Neural progenitor cell (in vitro differentiated cells): ENCODE measurements at places on chromosomes 11 and 22. TPM values are rescaled to one million over a fixed set of nuclear protein-coding genes. Genes with fewer than 3 reads are reported as not detected.
A peak's percentile ranks its signal among the peaks of the same experiment; 100 is the strongest.

DNA sequence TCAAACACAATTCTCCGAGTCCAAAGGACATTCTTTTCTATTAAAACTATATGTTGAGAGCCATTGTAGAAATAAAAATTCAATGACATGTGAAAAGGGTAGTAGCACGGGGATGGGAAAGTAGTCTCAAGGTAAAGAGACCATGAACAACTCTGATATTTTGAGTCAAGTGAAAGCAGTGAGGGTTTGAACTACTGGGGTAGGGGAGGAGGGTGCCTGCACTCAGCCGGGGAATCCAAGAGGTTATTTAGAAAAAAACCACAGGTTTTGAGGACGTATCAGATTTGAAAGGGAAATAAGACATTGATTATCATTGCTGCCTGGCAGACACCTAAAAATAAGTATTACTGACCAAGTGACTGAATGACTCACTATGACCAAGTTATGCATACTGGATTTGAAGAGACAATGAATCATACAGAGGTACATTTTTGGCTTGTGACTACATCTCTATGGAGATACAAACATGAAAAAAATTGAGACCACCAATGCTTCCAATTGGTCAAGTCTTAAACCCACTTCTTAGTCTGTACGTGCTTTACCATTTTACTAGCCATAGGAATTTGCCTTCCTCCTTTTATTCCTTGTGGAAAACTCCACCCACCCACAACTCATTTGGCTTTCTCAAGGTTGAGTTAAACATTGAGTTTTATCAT, 2.2 kb upstream of the OR52H1 start:
- no peaks in the 10 kb centered on the region for H3K27me3 ChIP-seq
- no peaks in the 10 kb centered on the region for H3K4me1 ChIP-seq
- no peak overlapping the region for H3K4me3 ChIP-seq
- H3K36me3 ChIP-seq, result no peaks in the 10 kb centered on the region
- no peak for DNase-seq

DNA sequence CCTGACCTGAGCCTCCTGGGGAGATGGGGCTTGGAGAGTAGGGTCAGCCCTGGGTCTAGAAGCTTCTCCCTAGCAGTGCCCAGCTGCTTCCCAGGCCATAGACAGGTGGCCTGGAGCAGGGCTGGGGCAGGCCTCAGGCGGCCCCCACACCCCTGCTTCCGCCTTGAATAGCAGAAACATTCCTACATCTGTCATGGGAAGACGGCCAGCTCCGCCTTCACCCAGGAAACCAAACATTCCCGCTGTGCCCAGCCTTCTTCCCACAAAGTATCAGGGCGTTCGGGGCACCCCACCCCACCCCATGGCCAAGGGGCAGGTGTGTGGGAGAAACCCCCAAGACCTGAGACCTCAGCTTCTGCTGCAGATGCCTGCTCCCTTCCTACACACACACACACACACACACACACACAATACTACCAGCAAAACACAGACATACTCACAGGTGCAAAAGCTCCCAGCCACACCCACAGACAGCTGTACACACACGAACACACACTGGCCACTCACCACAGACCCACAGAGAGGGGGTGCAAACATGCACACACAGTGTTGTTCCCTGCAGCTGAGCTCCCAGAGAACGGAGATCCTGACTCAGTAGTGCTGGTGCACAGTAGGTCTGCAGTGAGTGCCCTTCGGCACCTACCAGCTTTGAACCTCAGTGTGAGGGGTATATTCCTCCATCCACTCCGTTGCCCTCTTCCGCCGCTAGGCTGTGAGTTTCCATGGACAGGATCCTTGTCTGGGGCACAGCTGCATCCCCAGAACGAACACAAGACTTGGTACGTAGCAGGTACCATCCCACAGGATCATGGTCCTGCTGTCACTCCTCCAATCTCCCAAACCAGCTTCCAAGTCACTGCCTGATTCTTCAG, 37.4 kb downstream of the PDGFB start:
- no peak overlapping the region for H3K4me3 ChIP-seq
- H3K36me3 ChIP-seq, result no peaks in the 10 kb centered on the region
- H3K4me1 ChIP-seq, result no peaks in the 10 kb centered on the region
- no peak for DNase-seq
- H3K27ac ChIP-seq, result no peak overlapping the region

DNA sequence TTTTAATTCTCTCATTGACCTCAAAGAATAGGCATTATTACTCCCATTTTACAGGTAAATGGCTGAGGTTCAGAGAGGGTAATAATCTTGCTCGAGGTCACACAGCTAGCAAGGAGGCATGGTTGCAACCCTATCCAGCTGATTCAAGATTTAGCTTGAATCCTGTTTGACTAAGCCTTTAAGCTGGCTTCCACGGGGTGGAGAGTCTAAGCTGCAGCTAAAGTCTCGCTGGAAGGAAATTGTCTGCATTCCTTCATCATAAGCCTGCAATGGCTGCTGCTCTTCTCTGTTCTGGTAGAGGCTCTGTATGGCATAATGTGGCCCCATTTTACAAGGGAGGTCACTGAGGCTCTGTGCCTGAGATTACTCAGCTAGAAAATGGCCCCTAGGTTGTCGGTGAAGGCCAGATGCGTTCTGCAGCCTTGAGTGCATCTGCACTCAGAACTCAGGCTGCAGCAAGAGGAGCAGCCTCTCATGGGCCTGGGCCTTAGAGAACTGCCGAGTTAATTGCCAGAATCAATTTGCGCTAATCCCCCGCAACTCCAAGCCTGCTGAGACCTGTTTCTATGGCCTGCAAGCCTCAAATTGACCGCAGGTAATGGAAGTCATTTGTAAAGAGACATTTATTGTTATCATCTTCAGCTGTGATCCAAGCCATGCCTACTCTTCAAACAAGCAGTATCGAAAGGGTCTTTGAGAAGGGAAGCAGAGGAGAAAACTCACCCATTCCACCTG, 44.1 kb upstream of the SEZ6L start:
- H3K4me1 ChIP-seq, result peaks cover 34% of the 10 kb centered on the region
- H3K27ac ChIP-seq, result peak overlapping the region; percentile 61
- no peak overlapping the region for H3K4me3 ChIP-seq

GRCh38 chr11:88454881-88455280, 117.3 kb upstream of the CTSC start:
- peaks cover 3% of the 10 kb centered on the region for H3K36me3 ChIP-seq
- H3K4me1 ChIP-seq, result no peaks in the 10 kb centered on the region
- DNase-seq, result no peak
- H3K4me3 ChIP-seq, result no peak overlapping the region
- H3K27ac ChIP-seq, result no peak overlapping the region

- no peaks in the 10 kb centered on the region for H3K27me3 ChIP-seq
- H3K27ac ChIP-seq, result no peak overlapping the region
- H3K4me1 ChIP-seq, result no peaks in the 10 kb centered on the region
- H3K4me3 ChIP-seq, result no peak overlapping the region
These were observed 38.4 kb downstream of the B3GAT1 start for GRCh38 chr11:134373591-134374052.

GRCh38 chr22:46086577-46087335, 63.6 kb upstream of the PPARA start:
- no peaks in the 10 kb centered on the region for H3K27me3 ChIP-seq
- no peak overlapping the region for H3K4me3 ChIP-seq
- peaks cover 6% of the 10 kb centered on the region for H3K4me1 ChIP-seq

DNA sequence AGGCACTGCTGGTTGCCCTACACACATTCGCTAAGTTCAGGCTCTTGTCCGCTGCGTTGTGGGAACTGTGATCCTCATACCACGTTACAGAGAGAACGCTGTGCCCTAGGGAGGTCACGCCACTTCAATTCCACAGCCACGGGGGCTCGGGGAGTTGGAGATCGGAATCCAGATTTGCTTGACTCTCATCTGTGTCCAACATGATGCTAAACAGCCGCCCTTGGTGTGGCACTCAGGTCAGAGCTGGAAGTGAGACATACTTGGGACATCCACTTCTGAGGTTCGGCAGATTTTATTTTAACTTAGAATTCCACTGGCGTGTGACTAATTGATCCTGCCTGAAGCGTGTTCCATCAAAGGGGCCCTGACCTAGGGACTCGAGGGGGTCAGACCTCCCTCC, 41.7 kb downstream of the RIBC2 start:
- H3K4me1 ChIP-seq, result no peaks in the 10 kb centered on the region
- DNase-seq, result no peak
- H3K27me3 ChIP-seq, result no peaks in the 10 kb centered on the region
- H3K4me3 ChIP-seq, result no peak overlapping the region
- no peaks in the 10 kb centered on the region for H3K36me3 ChIP-seq
- no peak overlapping the region for H3K27ac ChIP-seq

GRCh38 chr22:17781319-17782031, 7.2 kb upstream of the BID start:
- no peak for DNase-seq
- H3K27ac ChIP-seq, result no peak overlapping the region
- H3K36me3 ChIP-seq, result no peaks in the 10 kb centered on the region
- H3K27me3 ChIP-seq, result no peaks in the 10 kb centered on the region
- H3K4me1 ChIP-seq, result no peaks in the 10 kb centered on the region

GRCh38 chr11:7563281-7563680, 49.5 kb downstream of the PPFIBP2 start:
- H3K36me3 ChIP-seq, result no peaks in the 10 kb centered on the region
- no peaks in the 10 kb centered on the region for H3K27me3 ChIP-seq
- H3K4me1 ChIP-seq, result peaks cover 17% of the 10 kb centered on the region
- H3K27ac ChIP-seq, result no peak overlapping the region

DNA sequence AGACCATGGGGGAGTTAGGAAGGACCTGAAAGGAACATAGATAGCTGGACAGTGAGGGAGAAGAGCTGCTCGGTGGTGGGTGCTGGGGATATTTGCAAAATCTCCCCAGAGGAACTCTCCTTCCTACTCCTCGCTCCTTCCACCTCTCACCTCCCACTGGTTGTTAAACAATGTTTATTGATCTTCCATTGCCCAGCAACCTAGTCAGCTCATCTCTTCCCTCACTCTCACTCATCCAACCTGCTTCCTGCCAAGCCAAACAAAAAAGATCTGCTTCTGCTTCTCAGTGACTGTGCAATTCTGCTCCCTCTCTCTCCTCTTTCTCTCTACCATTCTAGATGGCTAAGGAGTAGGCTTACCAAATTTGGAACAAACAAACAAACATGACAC, 115.0 kb downstream of the SLC1A2 start:
- H3K27ac ChIP-seq, result no peak overlapping the region
- no peak for DNase-seq
- H3K36me3 ChIP-seq, result no peaks in the 10 kb centered on the region
- no peaks in the 10 kb centered on the region for H3K4me1 ChIP-seq
- H3K4me3 ChIP-seq, result no peak overlapping the region

GRCh38 chr11:33208150-33208549, 46.9 kb upstream of the CSTF3 start:
- no peaks in the 10 kb centered on the region for H3K27me3 ChIP-seq
- H3K4me1 ChIP-seq, result no peaks in the 10 kb centered on the region
- H3K36me3 ChIP-seq, result no peaks in the 10 kb centered on the region
- no peak for DNase-seq
- no peak overlapping the region for H3K4me3 ChIP-seq

DNA sequence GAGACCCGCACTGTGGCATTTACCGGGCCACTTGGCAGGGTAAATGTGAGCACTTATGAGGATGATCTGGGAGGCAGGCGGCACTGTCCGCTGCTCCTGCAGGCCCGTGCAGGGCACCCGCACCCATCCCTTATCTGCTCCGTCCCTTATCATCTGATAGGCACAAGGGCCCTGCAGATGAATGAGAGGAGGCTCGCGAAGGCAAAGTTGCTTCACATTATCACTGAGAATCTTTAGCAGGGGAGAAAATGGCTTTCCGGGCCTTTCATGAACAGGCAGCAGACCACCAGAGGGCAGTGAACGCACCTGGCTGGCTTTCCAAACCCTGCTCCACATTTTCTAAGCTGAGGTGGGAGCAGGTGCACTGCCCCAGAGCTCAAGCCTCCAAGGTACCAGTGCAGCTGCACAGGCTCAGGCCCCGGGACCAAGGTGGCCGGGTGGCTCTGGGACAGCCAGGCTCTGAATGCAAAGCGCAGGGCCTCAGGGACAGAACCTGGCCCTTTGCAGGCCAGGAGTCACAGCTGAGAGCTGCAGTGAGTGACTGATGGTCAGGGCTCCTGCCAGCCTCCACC, 165.6 kb downstream of the SHANK2 start:
- H3K36me3 ChIP-seq, result no peaks in the 10 kb centered on the region
- H3K4me3 ChIP-seq, result no peak overlapping the region
- no peaks in the 10 kb centered on the region for H3K4me1 ChIP-seq
- H3K27ac ChIP-seq, result no peak overlapping the region
- no peaks in the 10 kb centered on the region for H3K27me3 ChIP-seq

GRCh38 chr22:20654343-20655208, 119.3 kb upstream of the SERPIND1 start:
- DNase-seq, result no peak
- no peak overlapping the region for H3K4me3 ChIP-seq
- H3K4me1 ChIP-seq, result no peaks in the 10 kb centered on the region
- H3K27me3 ChIP-seq, result no peaks in the 10 kb centered on the region

GRCh38 chr22:47997052-47997590, 1234.7 kb downstream of the TBC1D22A start:
- H3K4me1 ChIP-seq, result no peaks in the 10 kb centered on the region
- H3K27me3 ChIP-seq, result no peaks in the 10 kb centered on the region
- no peak overlapping the region for H3K27ac ChIP-seq
- peak; percentile 40 for DNase-seq
- no peaks in the 10 kb centered on the region for H3K36me3 ChIP-seq

The GNG3 gene
- 2.0 TPM in 1 of 2 replicates, not detected in the other for total RNA-seq

The KIF18A gene
- 59.8 and 84.5 TPM in 2 replicates for total RNA-seq

The PRDX5 gene
- total RNA-seq, result 111 and 182 TPM in 2 replicates

The PHF21B gene
- 6.7 and 22.6 TPM in 2 replicates for total RNA-seq

The OR51B2 gene
- 0.40 TPM in 1 of 2 replicates, not detected in the other for total RNA-seq

The PLA2G3 gene
- 0.41 and 3.6 TPM in 2 replicates for total RNA-seq

The SLC15A3 gene
- total RNA-seq, result 1.4 and 3.3 TPM in 2 replicates
